ENCODE measurements at places on chromosomes 12 and 14.

- no peak for DNase-seq
Measured at GRCh38 chr12:32344047-32344446, 55.3 kb upstream of the FGD4 start.

- no peak for DNase-seq
Measured at GRCh38 chr12:77734214-77734883, 96.3 kb upstream of the NAV3 start.

DNA sequence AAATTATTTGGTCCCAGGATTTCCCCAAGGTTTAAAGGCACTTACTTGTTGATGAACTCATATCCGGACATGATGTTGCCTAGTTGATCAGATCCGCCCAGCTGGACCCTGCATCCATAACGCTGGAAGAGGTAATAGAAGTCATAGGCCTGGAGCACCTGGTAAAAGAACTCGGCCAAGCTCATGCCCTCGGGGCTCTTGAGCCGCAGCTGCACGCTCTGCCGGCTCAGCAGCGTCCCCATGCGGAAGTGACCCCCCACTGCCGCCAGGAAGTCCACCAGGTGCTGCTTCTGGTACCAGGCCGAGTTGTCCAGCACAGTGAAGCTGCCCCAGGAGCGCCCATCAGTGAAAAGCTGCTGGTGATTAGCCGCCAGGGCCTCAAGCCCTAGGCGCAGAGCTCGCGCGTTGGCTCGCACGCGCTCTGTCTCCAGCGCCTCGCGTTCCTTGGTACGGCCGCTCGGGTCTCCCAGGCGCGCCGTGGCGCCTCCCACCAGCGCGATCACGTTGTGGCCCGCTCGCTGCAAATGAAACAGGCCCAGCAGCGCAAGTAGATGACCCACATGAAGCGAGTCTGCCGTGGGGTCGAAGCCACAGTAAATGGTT is 545 bp downstream of the YARS2 start:
- DNase-seq = peak; percentile 53

DNA sequence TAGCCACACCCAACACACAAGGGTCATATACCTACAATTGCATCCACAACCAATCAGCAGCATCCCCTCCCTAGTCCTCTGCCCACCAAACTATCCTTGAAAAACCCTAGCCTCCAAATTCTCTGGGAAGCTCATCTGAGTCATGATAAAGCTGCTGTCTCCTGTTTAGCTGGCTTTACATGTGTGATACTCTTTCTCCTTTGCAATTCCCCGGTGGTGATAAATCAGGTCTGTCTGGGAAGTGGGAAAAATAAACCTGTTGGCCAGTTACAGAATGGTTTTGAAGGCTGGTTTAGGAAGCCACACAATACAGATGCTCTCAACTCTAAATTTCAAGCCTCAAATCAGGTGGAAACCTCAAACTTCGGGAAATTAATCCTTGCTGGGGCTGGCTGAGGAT is 41.9 kb downstream of the TMEM132D start:
- DNase-seq = no peak

DNA sequence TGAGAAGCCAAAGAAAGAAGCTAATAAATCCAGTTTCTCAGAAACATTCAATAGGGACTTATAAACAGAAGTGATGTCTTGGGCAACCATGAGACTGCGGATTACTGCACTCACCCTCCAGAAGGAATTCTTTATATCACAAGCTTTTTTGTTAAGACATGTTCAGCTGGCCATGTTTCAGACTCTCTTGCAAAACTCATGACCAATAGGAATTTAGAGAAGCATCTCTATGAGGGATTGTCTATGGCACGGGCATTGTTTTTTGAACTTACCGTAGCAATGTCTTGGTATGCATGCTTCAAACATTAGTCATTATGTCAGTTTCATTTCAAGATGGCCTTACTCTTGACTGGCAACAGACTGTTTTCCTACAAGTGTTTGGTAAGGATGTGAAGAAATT is 15.5 kb upstream of the ZNF268 start:
- DNase-seq = no peak

DNA sequence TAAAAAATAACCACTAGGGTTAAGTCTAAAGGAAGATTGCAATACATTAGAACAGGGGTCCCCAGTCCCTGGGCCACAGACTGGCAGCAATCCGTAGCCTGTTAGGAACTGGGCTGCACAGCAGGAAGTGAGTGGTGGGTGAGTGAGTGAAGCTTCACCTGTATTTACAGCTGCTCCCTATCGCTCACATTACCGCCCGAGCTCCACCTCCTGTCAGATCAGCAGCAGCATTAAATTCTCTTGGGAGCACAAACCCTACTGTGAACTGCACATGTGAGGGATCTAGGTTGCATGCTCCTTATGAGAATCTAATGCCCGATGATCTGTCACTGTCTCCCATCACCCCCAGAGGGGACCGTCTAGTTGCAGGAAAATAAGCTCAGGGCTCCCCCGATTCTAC is 15.5 kb downstream of the ADGRD1 start:
- no peak for DNase-seq
